Breast epithelium (tissue), 4 donors: ENCODE measurements at places on chromosomes 6 and 20. TPM values are rescaled to one million over a fixed set of nuclear protein-coding genes. Genes with fewer than 3 reads are reported as not detected.

The FAM209B gene
- not detected for total RNA-seq

The STK35 gene
- total RNA-seq, result 26.3 TPM

The COL9A1 gene
- not detected for total RNA-seq

The BTNL2 gene
- total RNA-seq, result not detected

The UNC5CL gene
- 1.1 TPM for total RNA-seq

GRCh38 chr6:32581315-32582095, 8.1 kb downstream of the HLA-DRB1 start:
- no peak overlapping the region for H3K4me3 ChIP-seq
- H3K4me1 ChIP-seq, result no peaks in the 10 kb centered on the region
- no peaks in the 10 kb centered on the region for H3K27me3 ChIP-seq
- H3K36me3 ChIP-seq, result no peaks in the 10 kb centered on the region
- H3K27ac ChIP-seq, result no peak overlapping the region

DNA sequence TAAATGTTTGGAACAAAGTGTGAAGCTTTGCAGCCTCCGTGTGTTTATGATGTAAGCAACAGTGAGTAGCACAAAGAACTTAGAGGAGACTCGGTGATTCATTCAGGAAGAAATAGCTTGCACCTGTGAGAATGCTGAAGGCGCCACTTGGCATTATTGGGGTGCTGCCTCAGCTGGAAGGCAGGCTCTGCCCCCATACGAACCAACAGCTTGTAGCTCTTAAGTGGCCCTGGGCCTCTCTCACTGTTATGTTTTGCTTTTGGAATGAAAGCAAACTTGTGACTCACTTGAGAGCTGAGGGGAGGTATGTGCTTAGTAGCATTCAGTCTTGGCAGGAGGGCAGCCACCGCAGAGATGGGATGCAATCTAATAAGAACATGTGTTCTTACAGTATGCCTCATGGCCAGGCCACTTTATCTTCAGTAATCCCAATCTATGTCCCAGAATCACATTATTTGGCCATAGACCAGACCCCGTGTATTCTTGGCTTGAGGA, 310.7 kb downstream of the EYA4 start:
- H3K36me3 ChIP-seq, result no peaks in the 10 kb centered on the region
- DNase-seq, result no peak
- no peaks in the 10 kb centered on the region for H3K4me1 ChIP-seq
- H3K4me3 ChIP-seq, result no peak overlapping the region

DNA sequence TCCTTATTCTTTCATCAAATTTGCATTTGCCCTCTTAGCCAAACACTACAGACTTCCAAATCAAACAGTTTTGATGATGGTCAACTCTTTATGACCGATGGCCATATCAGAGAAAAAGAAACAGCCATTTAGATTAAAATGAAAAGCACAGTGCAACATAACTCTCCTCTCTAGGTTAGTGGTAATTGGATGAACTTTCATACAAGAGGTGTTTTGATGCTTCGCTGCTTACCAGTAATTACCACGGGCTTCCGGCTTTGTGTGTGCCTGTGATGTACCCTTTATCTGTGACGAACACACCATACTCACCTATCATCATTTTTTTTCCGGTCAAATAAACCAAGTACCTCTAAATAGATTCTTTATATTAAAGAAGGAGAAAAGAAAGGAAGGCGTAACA, 181.8 kb downstream of the FOXA2 start:
- H3K4me3 ChIP-seq, result no peak overlapping the region
- H3K4me1 ChIP-seq, result no peaks in the 10 kb centered on the region
- H3K27ac ChIP-seq, result no peak overlapping the region
- peaks cover 14% of the 10 kb centered on the region for H3K27me3 ChIP-seq
- no peaks in the 10 kb centered on the region for H3K36me3 ChIP-seq
- no peak for DNase-seq

DNA sequence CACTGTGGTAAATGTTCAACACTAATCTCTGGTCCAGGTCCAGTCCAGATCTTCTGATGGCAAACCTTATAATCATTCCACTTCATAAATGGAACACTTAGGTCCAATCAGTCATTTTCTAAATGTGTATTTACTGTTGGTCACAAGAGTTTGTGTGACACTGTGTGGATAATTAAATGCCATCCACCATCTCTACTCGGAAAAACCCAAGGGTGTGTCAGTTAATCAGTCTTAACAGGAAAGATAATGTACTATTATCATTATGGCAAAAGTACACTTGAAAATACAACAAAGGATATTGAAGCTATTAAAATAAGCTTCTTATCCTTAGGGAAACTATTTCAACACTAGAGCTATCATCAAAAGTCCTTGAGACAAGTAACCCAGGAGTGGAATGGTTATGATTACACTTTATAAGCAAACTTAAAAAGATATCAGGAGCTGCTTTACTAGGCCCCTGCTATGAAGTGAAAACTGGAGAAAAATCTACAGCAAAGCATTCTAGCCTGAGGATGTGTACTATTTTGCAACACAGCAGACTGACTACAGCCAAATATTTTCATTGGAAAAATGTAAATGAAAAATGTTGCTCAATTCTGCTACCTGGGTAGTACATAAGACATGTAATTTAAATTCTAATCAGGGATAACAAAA, 227.9 kb downstream of the LAMA2 start:
- H3K27ac ChIP-seq, result peak overlapping the region; percentile 23
- no peak for DNase-seq
- no peaks in the 10 kb centered on the region for H3K27me3 ChIP-seq
- no peak overlapping the region for H3K4me3 ChIP-seq

GRCh38 chr6:145842693-145843546, 28.3 kb upstream of the FBXO30 start:
- no peak overlapping the region for H3K27ac ChIP-seq
- no peaks in the 10 kb centered on the region for H3K27me3 ChIP-seq
- no peaks in the 10 kb centered on the region for H3K4me1 ChIP-seq
- no peak for DNase-seq

DNA sequence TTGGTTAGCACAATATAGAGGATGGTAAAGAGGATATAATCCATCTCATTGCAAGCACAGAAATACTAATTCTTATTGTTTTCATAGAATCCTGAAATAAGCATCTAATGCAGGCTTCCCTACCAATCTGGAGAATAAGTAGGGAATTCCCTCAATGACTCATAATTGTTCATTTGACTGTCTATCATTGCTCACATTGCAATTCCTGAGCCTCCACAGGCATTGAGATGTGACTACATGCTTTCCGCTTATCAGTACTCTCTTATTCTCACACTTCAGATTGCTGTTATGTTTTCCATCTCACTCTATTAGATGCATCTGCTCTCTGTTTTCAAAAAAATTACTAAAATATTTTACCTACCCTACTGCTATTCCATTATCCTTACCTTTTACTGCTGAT, 216.2 kb upstream of the PRSS16 start:
- no peak overlapping the region for H3K4me3 ChIP-seq
- H3K4me1 ChIP-seq, result no peaks in the 10 kb centered on the region
- H3K27me3 ChIP-seq, result no peaks in the 10 kb centered on the region
- no peak overlapping the region for H3K27ac ChIP-seq

DNA sequence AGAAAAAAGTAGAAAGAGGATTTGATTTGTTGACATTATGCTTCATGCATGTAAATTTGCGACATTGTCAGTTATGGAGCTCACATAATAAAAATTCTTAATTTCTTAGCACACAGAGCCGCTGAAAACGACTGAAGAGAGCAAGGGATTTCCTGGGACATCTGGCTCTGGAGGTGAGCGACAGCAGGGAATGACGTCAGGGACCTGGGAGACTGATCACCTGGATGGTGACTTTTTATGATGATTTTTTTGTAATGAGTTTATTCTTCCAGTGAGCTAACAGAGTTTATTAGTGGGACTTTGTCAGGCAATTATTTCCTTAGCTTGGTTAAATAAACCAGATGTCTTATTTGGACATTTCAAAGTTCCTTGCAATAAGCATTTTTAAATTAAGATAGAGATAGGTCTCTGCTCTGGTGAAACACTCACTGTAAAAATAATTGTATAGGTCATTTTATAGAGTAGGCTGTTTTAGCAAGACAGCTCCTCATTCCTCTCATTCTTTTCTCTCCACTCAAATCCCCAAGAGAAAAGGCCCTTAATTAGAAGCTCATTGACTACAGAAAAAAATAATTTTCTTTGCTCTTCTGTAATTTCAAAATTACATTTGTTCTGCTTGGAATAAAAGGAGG, 19.4 kb downstream of the TMEM200A start:
- no peaks in the 10 kb centered on the region for H3K27me3 ChIP-seq
- no peaks in the 10 kb centered on the region for H3K36me3 ChIP-seq
- no peak overlapping the region for H3K4me3 ChIP-seq
- DNase-seq, result no peak

DNA sequence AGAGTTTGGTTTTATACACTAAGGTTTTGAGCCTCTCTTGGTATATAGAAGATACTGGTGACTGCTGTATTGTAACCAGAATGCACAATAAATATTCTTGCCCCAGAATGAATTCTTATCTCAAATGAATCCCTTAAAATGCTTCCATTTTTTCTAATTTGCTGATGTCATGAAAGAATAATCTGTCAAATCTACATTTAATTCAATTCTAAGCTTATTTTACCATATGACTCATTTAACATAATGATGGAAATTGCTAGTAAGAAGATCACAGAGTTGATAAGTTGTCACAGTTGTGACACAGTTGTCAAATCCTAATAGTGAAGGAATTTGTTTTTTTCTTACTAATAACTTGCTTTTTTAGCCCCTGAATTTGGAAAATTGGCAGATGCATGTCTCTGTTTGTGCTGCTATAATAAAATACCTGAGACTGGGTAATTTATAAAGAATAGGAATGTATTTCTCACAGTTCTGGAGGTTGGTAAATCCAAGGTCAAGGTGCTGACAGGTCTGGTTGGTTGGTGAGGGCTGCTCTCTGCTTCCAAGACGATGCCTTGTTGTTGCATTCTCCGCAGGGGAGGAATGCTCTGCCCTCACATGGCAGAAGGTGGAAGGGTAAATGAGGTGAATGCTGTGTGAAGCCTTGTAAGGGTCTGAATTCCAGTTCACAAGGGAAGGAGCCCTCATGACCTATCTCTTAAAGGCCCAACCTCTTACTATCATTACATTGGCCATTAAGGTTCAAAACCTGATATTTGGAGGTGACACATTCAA, 4.7 kb downstream of the ECT2L start:
- DNase-seq, result no peak
- no peak overlapping the region for H3K27ac ChIP-seq
- H3K4me3 ChIP-seq, result no peak overlapping the region
- H3K4me1 ChIP-seq, result no peaks in the 10 kb centered on the region
- no peaks in the 10 kb centered on the region for H3K27me3 ChIP-seq

DNA sequence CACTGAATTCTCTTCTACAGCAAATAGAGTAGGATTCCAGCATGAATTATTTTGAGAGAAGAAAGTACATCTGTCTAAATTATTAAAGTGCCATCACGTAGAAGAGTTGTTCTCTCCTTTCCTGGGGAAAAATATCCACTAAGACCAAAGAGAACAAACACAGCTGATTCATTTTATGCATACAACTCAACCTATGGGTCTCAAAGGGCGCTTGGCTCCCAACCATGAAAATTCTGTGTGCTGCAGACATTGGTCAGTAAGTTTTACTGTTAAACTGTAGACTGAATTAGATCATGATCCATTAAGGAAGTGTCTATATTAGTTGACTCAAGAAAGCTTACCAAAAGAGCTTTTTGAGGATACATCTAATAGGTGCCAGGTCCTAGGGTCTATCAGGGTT, 83.5 kb downstream of the FRK start:
- H3K4me1 ChIP-seq, result no peaks in the 10 kb centered on the region
- no peak for DNase-seq
- H3K36me3 ChIP-seq, result no peaks in the 10 kb centered on the region

DNA sequence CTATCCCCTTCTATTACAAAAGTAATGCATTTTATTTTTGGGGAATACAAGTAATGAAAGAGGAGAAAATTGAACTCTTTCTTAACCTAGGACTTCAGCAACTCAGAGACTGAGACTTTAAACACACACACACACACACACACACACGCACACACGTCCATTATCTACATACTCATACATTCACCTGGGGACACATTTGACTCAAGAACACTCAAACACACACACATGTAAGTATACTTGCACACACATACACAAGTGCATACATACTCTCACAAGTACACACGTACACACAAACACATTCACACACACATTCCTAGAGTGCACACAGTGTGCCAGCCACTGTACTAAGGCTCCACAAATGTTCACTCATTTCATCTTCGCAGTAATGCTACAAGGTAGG, 2.1 kb upstream of the R3HDML start:
- no peak for DNase-seq
- H3K27me3 ChIP-seq, result peaks cover 8% of the 10 kb centered on the region
- no peaks in the 10 kb centered on the region for H3K36me3 ChIP-seq

GRCh38 chr6:47490676-47491075, 13.1 kb downstream of the CD2AP start:
- no peak overlapping the region for H3K4me3 ChIP-seq
- no peaks in the 10 kb centered on the region for H3K27me3 ChIP-seq
- no peaks in the 10 kb centered on the region for H3K4me1 ChIP-seq

DNA sequence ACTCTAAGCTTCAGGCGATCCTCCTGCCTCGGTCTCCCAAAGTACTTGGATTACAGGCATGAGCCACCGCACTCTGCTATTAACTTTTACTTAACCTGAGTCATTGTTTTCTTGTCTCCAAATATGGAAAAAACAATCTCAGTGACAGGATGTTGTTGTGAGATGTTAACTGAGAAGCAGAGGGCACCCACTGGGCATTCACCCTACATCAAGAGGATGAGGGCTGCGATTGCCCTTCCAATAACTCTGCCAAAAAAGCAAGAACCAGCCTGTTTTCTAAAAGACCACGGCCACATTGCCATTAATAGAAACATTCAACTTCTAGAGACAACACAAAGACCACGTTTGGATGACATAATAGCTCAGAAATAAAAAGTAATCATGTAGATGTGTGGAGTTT, 107.6 kb upstream of the SGK1 start:
- no peak overlapping the region for H3K4me3 ChIP-seq
- no peak overlapping the region for H3K27ac ChIP-seq
- no peaks in the 10 kb centered on the region for H3K36me3 ChIP-seq
- H3K4me1 ChIP-seq, result no peaks in the 10 kb centered on the region

GRCh38 chr20:61744691-61745396, 320.8 kb downstream of the TAF4 start:
- no peaks in the 10 kb centered on the region for H3K36me3 ChIP-seq
- no peak overlapping the region for H3K4me3 ChIP-seq
- no peaks in the 10 kb centered on the region for H3K4me1 ChIP-seq
- peaks cover 5% of the 10 kb centered on the region for H3K27me3 ChIP-seq
- DNase-seq, result no peak
